ENCODE measurements at places on chromosomes 13 and 19.

- DNase-seq, result no peak
These were observed 181.9 kb downstream of the NDFIP2 start for GRCh38 chr13:79662882-79663281.

DNA sequence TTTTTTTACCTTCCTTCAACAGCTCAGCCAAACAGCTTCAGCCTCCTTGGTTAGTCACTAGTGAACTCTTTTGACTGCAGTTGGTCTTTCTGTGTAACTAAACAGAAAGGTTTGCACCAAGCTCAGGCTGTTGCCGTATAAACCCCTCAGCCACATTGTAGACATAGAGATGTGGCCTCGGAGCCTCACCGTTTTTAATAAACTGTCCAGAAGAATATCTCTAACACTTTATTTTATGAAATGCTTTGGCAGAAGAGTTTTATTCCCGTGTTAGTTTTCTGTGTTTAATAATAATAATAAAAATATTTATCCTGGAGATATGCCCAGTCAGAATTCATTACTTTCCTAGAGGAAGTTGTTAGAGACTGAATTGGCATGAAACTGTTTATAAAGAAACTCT lies 171.7 kb upstream of the MAB21L1 start:
- DNase-seq, result no peak

DNA sequence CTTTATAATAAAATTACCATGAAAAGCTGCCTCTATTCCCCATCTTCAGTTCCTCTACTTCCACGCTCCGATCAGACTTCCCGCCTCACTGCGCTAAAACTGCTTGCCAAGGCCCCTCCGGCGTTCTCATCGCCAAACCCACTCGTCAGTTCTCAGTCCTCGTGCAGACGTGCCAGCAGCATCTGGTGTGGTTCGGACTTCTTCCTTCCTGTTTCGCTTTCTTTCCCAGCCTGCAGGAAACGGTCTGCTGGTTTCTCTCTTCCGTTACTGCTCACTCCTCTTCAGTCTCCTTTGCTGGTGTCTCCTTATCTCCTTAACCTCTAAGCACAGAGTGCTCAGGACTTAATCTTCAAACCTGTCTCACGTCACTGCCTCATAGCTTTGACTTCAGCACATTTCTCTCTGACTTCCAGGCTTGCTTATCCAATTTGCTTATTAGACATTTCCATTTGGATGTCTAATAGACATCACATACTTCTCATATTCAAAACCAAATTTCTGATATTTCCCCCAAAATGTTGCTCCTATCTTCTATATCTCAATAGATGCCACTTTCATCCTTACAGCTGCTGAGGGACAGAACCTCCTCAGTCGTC lies 40.3 kb downstream of the RCBTB2 start:
- DNase-seq, result peak; percentile 47

DNA sequence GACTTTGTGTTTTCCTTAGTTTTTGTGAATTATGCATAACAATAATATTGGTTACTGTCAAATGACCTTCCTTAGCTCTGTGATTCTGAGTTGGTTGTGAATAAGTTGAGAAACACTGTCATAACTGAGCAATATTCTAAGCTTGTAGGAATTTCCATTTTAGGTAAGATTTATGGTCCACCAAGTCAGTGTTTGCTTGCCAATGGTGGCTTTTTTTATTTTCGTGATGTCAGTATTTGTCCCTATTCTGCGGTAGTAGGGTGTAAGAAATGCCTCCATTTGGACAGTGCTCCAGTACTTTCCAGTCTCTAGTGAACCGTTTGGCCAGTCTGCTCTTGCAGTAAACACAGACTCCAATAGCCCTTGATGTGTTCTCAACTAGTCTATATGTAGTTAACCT lies 94.7 kb downstream of the FRY start:
- no peak for DNase-seq

DNA sequence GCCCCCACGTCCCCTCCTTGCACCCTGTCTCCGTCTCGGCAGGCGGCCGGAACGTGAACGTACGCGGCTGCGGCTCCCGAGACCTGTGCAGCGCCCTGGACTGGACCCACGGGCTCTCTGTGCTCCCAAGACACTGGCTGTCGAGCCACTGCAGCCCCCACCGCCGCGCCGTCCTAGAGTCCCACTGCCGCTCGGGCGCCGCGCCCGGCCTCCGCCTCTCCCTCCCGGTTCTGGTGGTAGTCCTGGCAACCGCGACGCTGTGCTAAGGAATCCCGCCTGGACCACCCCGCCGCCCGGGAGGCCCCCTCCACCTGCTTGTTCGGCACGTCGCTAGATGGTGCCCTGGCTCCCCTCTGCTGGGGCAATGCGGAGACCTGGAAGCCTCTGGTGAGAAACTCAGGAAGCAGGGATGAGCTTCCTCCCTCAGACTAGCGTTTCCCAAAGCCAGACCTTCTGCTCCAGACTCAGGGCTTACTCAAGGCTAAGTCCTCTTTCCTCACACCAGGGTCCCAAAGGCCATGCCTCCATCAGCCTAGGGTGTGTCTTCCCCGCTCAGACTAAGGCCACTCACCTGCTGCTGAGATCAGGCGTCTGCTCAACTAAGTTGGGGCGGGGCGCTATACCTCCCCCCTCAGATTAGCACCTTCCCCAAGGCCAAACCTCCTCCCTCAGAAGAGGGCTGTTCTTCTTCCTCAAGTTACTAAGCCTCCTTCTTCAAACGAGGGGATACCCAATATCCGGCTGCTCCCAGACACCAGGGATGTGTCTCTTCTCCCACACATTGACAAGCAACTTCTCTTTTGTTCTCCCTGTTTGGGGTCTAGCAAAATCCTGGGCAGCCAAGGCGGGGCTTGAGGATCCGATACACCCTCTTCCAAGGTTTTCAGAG lies 16.1 kb upstream of the IRGC start:
- no peak for DNase-seq

GRCh38 chr13:42894765-42895243 lies 97.2 kb downstream of the EPSTI1 start:
- no peak for DNase-seq

DNA sequence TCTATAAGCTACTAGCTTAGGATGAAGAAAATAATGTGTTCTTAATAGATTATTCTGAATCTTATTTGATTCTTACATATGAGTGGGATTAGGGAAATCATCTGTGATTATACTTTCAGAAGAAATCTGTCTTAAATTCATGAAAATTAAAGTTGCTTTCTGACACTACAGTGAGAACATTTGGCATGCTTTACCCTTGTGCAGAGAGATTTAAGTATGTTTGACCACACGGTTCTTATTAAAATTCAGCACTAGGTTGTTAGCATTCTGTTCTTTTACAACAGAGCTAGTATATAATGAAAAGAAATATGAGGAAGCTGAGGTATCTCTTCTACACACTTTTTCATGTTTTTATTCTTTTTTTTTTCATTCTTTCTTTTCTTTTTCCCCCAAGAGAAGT lies 2723.9 kb downstream of the PCDH9 start:
- no peak for DNase-seq

- DNase-seq, result no peak
These were observed 70.2 kb downstream of the SOX1 start for GRCh38 chr13:112137144-112137543.

DNA sequence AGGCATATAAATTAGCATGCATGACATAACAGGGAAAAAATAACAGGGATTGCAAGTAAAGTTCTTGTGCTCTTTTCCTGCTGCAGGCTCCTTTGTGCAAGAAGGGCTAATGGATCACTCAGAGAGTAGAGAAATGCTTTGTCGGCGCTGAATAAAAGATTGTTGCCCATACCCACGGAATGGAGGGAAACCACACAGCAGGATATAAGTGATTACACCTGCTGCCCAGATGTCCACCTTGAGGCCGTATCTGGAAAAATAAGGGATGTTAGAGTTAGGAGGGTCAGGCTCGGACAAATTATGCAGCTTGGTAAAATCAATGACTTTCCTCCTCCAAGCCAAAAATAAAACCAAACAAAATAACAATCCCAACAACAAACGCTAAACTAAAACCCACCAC lies 322.3 kb downstream of the DCLK1 start:
- no peak for DNase-seq

- no peak for DNase-seq
These were observed 958.4 kb upstream of the SLC10A2 start for GRCh38 chr13:104024416-104025170.

DNA sequence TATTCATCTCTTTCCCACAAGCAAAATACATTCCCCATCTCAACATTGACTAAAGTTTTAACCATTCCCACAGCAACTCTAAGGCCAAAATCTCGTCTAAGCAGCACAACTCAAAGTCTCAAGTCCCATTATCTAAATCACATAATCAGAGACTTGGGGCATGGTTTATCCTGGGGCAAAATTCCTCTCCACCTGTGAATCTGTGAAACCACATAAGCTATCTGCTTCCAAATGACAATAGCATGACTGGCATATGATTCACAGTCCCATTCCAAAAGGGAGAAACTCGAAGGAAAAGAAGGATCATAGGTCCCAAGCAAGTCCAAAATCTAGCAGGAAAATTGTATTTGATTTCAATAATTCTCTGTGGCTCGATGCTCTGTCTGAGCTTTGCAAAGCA lies 73.0 kb downstream of the ANKRD10 start:
- DNase-seq, result no peak

DNA sequence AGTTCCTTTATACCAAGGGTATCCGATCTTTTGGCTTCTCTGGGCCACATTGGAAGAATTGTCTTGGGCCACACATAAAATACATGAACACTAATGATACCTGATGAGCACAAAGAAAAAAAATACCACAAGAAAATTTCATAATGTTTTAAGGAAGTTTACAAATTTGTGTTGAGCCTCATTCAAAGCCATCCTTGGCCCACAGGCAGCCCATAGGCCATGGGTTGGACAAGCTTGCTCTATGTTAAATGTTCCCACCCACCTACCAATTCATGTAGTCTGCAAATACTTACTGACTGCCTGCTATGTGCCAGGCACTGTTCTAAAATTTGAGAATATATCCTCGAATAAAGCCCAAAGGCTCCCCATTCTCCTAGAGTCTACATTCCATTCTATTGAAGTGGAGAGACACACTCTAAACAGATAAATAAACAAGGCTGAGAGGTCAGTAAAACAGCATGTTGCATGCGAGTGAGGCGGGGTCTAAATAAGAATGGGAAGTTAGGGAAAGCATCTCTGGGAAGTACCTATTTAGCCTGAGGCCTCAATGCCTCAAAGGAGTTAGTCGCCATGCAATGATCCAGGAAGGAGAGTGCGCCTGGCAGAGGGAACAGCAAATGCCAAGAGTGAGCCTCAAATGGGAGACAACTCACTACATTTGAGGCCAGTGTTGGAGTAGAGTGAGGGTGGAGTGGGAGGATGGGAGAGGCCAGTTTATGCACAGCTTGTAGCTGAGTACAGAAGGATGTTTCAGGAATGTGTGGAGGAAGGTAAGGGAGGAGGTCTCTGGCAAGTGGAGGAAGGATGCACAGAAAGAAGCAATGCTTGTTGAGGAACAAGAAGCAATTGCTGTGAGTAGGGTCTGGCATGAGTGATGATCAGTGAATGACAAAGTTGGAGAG lies 52.5 kb upstream of the CLDN10 start:
- no peak for DNase-seq

DNA sequence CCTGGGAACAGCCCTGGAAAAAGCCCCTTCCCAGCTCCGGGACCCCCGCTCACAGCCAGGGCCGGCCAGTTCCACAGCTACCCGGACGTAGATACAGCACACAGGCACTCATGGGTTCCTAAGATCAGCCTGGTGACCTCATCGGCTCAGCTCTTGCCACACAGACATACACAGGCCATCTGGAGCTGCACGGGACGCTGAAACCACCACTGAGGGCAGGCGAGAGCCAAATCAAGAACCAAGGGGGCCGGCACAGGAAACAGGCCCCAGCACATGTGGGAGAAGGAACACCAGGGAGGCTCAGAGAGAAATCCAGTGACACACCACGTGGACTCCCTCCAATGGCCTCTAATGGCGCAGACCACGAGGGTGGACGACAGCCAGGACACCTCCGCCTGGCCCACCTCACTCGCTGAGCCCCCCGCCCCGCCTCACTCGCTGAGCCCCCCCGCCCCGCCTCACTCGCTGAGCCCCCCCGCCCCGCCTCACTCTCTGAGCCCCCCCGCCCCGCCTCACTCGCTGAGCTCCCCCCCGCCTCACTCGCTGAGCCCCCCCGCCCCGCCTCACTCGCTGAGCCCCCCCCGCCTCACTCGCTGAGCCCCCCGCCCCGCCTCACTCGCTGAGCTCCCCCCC lies 69.7 kb upstream of the C13orf46 start:
- DNase-seq, result no peak

DNA sequence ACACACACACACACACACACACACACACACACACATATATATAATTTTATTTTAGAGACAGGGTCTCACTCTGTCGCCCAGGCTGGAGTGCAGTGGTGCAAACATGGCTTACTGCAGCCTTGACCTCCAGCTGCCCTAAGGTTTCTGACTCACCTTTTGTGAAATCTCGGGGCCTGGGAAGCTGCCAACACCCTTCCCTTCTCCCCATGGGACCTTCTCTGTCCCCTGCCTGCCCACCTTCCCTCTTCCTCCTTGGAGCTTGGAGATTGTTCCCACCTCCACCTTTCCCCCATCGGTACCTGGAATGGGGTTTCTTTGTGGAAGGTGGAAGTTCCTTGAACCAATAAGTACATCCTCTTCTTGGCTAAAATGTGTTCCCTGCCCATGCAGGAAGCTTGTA lies 6.3 kb downstream of the ARRDC5 start:
- DNase-seq, result no peak

- no peak for DNase-seq
These were observed 2.2 kb downstream of the FLT1 start for GRCh38 chr13:28492569-28493367.

- DNase-seq, result no peak
These were observed 12.9 kb upstream of the MICU2 start for GRCh38 chr13:21616880-21617279.

DNA sequence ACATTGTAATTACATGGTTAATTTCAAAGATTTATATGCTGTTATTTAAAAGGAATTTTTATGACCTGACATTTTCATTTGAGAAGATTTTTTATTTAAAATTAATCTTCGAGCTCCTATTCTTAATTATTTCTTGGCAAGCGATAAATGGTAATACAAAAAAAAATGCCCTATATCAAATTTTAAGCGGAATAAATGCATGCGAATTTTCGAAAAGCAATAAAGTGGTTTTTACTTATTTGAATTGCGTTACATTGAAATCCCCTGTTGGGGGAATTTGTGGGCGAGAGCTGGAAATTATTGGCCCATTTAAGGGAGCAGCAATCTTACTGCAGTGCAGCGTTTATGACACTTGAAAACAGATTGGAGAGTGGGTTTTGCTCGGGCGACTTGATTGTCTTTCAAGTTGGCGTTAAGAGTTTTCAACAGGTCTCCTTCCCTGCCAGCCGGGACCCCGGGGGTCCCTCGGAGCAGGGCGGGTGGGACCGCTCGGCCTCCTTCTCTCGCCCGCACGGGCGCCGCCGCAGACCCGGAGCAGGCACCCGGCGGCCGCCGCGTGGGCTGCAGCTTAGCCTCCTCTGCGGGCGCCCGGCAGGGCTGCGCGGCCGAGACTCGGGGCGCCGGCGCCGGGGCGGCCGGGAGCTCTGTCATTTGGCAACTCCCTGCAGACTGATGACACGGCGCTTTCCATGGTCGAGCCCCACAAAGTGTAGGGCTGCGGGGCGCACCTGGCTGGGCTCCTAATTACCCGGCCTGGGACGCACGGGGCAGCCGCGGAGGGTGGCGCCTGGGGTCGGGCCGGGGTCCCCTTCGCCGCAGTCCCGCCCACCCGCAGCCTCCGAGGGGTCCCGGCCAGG lies 255.1 kb upstream of the SOX21 start:
- DNase-seq, result no peak

GRCh38 chr19:41309180-41310032 lies 566 bp upstream of the CCDC97 start:
- DNase-seq, result no peak
